ENCODE measurements at places on chromosomes 12 and 14.

GRCh38 chr12:111011999-111012600, 91.7 kb upstream of the MYL2 start:
- no peak for DNase-seq
- H3K27ac ChIP-seq = no peak overlapping the region
- H3K36me3 ChIP-seq = no peaks in the 10 kb centered on the region
- no peak overlapping the region for H3K4me3 ChIP-seq
- H3K27me3 ChIP-seq = no peaks in the 10 kb centered on the region

GRCh38 chr12:132761032-132761920, at the start of gene ANKLE2:
Gene ANKLE2 (minus strand): TSS chr12:132761832. CDS start chr12:132761798, 34 bp downstream.
- DNase-seq = no peak
- H3K4me1 ChIP-seq = peaks cover 35% of the 10 kb centered on the region
- peak within 1 kb of the TSS; percentile 99 for H3K27ac ChIP-seq

DNA sequence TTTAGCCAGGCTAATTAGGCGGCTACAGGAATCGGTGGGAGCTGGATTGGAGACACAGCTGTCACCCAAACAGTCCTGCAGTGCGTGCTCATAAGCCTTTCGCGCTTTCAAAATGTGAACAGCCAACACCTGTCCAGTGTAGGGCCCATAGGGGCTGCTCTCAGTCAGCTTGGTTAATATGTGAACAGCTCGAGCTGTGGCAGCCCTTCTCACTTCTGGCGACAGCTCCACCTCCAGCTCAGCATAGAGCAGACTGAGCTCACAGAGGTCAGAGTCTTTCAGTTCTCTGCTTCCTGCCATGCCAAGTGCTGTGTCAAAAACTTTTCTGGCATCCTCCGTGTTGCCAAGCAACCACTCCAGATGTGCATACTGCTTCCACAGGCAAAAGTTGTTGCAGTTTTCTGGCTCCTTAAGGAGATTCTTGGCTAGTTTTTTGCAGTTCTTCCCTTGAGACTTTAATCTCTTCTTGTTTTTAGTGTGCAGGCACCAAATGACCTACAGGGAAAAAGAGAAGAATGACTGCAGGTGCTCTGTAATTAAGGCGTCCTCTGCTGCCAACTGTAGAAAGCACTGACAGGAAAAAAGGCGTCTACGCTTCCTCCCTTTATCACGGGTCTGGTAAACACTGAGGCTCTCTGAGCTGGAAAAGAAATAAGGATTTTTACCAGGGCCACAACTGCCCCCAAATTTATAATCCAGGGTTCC, 32.5 kb downstream of the PSMC1 start:
- H3K36me3 ChIP-seq = peaks cover 25% of the 10 kb centered on the region
- H3K27me3 ChIP-seq = no peaks in the 10 kb centered on the region
- H3K4me3 ChIP-seq = no peak overlapping the region
- no peak for DNase-seq

DNA sequence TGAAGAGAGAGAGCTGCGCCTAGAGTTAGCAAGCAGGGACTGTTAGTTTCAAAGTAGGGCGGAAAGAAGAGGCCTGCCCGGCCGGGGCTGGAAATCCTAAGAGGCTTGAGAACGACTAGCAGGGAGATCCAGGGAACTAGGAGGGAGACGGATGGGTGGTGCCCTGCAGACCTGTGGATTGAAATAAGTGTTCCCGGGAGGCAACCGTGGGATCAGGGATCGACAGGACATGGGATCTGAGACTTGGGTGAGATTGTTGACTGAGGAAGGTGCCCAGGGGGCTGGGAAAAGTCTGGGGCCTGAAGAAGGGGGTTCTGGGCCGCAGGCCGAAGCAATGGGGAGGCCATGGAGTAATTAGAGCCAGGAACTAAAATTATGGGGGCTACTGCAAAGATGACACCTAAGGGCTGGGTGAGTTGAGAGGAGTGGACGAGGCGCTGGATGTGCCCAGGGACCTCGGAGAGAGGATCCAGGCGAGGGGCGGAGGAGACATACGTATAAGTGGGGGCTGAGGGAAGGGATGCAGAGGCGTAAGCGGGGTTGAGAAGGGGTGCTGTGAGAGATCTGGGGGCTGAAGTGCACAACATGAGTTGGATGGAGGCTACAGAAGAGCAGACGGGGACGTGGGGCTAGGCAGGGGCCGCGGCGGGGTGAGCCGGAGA, 635 bp downstream of the LTA4H start:
- no peaks in the 10 kb centered on the region for H3K27me3 ChIP-seq
- H3K36me3 ChIP-seq = no peaks in the 10 kb centered on the region
- H3K4me3 ChIP-seq = peak overlapping the region; percentile 98

DNA sequence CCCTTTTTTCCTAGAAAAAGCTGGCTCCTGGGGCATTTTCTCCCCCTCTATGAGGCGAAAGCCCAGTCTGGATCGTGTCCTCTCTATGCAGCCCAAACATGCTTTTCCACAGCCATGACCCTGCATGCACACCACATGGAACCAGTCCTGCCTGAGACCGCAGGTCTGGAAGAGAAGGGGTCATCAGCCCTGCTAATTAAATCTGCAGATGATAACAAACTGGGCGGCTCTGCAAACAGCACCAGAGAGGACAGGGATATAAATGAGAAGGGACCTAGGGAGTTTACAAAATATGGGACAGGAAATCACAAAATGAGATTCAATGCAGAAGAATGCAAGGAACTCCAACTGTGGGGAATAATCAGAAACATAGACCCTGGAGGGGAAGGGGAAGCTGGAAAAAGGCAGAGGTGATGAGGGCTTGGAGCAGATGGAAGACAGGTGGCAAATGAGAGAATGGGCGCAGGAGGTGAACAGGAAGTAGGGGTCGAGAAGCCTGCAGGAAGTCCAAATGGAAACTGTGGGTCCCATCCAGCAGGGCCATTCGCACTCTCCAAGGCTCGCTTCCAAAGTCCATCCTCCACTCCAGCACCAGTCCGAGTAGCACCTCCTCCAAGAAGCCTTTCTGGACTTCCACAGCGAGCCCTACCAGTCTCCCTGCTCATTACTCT, 76.3 kb downstream of the ANO2 start:
- H3K4me3 ChIP-seq = no peak overlapping the region
- DNase-seq = no peak
- H3K36me3 ChIP-seq = no peaks in the 10 kb centered on the region
- no peak overlapping the region for H3K27ac ChIP-seq

DNA sequence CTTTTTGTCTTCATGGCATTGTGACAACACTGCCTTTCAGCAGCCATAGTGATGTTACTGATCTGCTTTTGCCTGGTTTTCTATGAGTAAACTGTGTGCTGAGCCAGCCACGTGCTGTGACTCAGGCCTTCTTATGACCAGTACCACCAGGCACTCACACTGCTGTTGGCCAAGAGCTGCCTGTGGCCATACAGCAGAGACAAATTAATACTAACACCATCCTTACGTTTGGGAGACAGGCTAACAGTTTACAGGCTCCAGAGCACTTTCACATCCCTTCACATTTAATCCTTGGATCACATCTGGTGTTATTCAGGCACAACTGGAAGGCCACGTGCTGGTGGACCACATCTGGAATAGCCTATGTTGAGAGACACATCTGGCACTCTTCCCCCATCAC, 377.9 kb downstream of the CCDC91 start:
- peaks cover 7% of the 10 kb centered on the region for H3K4me1 ChIP-seq
- no peak overlapping the region for H3K4me3 ChIP-seq
- DNase-seq = no peak
- no peaks in the 10 kb centered on the region for H3K36me3 ChIP-seq
- H3K27me3 ChIP-seq = no peaks in the 10 kb centered on the region

Data from esophagus squamous epithelium (tissue), 5 donors.